Stimulated activated CD4-positive, alpha-beta T cell treated with anti-CD3 and anti-CD28 coated beads, Interleukin-15, amount 100 ng/mL, for 1 hour (primary cell): ENCODE measurements at places on chromosomes 5 and 9.

DNA sequence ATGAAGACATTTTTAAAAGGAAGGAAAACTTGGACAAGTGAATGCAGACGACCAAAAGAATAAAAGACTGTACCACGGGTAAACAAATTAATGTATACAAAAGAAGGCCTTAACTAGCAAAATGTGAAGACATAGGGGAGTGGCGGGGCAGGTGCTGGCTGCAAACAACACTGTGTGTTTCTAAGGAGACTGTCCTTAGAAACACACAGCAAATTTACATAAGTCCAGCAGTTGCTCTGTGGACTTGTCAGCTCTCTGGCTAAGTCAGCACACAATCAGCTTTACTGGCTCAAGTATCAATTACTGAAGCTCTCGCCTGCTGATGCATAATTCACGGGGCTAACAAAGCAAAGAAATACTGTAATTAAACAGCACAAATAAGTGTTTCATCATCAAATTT, 24.8 kb downstream of the PTBP3 start:
- no peak for DNase-seq

GRCh38 chr9:29393064-29393463, 1819.8 kb upstream of the C9orf72 start:
- DNase-seq, result no peak

- no peak for DNase-seq
Measured at GRCh38 chr5:154365823-154366222, 80.0 kb upstream of the SAP30L start.

DNA sequence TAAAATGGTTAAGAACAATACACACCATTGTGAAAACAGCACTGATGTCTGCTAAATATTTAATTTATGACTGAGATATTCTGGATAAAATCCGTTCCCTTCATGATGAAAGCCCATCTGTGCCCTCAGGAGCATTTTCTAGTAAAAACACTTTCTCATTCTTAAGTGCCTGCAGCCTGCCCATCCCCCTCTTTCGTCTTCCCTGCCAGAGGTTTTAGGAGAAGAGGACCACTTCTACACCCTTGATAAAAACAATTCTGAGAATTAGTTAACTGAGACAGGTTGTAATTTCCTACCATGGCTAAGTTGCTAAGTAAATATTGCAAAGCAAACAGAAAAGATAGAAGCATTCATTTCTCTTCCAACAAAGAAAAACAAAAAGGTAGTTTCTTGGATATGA, 272.6 kb downstream of the ATPSCKMT start:
- DNase-seq, result no peak

GRCh38 chr5:2370626-2371418, 380.7 kb downstream of the IRX2 start:
- DNase-seq, result no peak

- no peak for DNase-seq
Measured at GRCh38 chr5:43631182-43631910, 28.4 kb downstream of the NNT start.

- DNase-seq, result no peak
Measured at GRCh38 chr5:133870661-133871060, 97.8 kb downstream of the C5orf15 start.

DNA sequence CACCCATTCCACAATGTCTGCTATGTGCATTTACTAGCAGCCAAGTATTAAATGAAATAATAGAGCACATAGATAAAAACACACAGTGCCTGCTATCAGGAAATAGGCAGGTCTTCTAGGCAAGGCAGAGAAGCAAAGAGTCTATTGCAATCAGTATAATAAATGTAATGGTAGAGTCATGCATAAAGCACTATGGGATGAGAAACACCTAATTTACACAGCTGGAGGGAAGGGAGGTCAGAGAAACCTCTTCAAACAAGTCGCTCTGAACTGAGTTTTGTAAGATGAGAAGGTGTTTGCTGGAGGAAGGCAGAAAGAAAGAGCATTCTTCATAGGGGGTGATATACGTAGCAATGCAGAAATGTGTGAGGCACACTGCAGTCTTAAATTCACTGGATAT, 341.0 kb upstream of the DMAC1 start:
- DNase-seq, result no peak

GRCh38 chr5:77935506-77936364, 159.6 kb upstream of the TBCA start:
- no peak for DNase-seq

DNA sequence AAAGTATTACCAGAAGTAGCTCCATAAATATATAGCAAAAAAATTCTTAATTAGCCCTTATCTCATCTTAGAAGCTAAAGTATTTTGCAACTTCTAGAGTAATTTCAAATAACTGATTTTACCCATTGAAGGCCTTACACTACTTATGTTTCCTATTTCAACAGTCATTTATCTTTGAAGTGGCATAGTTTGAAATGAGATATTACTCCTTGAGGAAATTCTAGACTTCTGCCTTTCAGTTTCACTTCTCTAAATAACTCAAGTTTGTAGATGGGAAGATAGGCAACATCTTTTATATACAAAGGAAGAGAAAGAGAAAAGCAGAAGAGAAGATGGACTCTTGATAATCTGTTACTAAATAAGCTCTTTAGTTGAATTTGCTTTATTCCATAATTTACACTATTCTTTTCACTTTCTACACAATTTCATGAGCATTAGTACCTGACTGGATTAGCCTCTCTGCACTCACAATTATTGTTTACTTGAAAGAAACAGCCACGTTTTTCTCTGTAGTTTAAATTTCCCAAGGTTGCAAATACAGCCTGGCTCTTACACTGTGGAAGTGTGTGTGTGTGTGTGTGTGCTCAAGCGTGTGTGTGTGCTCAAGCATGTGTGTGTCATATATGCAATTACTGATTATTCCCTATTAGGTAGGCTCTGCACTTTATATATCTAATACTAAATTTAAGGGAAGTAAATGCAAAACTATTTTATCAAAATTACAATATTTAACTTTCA, 60.6 kb upstream of the EMB start:
- DNase-seq, result no peak

DNA sequence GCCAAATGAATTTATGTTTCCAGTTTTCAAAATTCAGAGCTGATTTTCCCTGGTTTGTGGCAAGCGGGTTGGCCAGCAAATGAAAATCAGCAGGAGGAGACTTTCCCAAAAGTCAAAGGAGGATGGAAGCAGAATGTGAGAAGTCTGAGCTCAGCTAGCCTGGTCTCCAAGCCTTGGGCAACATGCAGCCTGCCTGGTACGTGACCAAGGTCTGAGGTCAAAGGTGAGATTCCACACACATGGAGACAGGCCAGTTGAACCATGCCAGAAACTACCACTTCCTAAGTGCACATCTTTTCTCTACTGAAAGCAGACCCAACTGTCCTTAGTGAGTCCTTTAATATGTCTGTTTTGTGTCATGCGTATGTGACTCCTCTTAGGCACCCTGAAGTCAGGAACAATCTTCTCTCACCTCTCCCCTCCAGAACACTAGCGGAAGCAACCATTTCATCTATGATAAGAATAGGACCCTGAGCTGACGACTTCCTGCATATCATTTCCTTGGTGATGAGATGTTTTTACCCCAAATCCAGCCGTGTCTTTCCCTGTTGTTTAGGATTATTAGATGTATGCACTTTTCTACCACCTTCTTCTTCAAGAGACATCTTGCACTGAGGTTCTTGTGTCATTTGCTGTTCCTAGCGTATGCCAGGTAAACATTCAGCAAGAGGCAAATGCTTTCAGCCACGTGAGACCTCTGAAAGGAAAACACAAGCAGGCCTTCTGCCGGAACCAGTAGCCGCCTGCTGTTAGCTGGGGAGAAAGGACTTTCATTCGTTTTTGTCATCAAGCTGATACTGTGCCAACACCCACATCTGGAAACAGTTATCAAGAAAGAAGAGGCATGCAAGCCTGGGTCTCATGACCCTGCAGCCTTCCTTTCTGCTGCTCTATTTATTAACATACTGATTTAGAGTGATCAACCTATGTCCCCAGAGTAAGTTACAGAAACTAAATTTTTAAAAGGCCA, 9.7 kb upstream of the TGFBI start:
- no peak for DNase-seq

DNA sequence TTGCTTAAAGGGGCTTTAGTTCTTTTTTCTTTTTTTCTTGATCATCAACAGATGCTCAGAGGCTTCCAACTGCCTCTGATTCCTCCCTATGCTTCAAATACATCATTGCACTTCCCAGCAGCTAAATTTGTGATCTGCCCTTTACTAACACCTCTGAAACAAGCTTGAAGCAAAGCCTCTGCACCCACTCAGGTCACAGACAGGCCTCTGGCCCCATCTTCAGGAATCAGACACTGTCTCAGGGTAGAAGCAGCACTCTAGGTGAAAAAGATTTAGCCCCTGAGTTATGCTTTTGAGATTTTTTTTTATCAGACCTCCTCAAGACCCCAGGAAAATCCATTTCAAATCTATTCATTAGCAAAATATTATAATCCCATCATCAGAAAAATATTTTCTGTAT, 91.5 kb downstream of the MAMDC2 start:
- no peak for DNase-seq

DNA sequence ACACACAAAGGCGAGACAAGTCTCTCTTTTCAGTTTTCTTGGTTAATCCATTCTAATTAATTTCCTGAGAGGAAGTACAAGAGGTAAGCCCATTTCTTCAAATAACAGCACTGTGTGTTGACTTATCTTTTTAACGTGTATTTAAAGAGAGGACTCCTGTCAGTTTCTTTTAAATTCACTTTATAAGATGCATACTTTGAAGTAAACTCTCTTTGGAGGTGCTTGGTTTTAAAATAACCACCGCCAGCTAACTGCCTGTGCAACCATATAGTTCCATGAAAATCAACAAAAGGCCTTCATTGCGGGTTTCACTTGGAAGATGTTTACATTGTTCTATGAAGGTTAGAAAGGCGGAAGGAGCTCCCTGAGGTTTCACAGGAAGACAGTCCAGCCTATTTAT, 13.1 kb upstream of the SERINC5 start:
- no peak for DNase-seq

- no peak for DNase-seq
Measured at GRCh38 chr5:68070591-68071281, 144.8 kb upstream of the PIK3R1 start.

GRCh38 chr9:116806075-116806474, 119.0 kb downstream of the TRIM32 start:
- DNase-seq, result no peak

- no peak for DNase-seq
Measured at GRCh38 chr9:105993921-105994715, 299.8 kb downstream of the TMEM38B start.

DNA sequence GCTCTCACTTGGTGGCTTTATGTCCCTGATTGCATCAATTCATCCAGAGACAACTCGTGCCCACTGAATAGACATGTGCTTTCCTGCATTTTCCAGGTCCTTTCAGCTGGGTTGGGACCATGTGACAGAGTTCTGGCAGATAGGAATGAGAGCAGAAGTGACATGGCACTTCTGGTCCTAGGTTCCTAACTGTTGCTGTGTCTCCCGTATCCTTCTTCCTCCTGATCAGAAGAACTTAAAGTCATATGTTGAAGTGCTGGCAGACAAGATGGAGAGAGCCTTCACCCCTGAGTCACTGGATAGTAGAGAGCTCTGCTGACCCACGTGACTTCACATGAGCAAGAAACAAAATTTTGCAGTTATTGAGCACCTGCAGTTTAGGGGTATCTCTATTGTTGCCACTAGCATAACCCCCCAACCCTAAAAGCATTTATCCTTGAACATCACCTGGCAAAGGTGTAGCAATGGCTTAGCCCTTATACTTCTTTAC, 80.0 kb downstream of the NREP start:
- DNase-seq, result no peak

DNA sequence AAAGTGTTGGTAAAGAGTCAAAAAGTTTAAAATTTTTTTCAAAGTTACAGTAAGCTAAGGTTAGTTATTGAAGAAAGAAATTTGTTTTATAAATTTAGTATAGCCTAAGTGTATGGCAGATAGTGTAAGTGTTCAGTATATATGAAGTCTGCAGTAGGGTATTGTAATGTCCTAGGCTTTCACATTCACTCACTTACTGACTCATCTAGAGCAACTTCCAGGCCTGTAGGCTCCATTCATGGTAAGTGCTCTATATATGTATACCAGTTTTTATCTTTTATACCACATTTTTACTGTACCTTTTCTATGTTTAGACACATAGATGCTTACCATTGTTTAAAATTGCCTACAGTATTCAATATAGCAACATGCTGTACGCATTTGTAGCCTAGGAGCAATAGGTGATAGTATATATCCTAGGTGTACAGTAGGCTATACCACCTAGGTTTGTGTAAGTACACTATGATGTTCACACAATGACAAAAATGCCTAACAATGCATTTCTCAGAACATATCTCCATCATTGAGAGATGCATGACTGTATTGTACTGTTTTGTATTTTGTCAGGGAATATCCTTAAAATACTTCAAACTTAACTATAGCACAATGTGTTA, 38.5 kb downstream of the CYSTM1 start:
- no peak for DNase-seq
